ENCODE measurements at places on chromosomes 7 and 10.

- DNase-seq, result no peak
Measured at GRCh38 chr7:103120362-103120761, 28.5 kb downstream of the NAPEPLD start.

GRCh38 chr10:42981358-42982236, 95.3 kb upstream of the RET start:
- no peak for DNase-seq

DNA sequence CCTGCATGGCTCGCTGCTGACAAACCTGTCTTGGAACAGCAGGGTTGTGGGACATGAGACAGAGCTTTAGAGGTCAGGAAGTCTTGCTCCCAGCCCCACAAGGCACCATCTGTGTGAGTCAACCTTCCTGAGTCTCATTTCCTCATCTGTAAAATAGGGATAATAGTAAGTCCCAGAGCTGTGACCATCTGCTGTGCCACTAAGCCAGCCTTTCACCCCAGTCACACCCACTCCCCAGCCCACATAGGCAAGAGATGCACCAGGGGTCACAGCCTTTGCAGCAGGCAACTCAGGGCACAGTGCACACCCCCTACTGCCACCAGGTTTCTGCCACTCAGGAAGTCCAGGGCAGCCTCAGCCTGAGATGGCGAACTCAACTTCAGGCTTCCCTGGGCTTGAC, 29.4 kb upstream of the CDH23 start:
- no peak for DNase-seq

- DNase-seq, result no peak
Measured at GRCh38 chr10:44238212-44238611, 146.7 kb downstream of the CXCL12 start.

- no peak for DNase-seq
Measured at GRCh38 chr10:33571616-33572015, 237.1 kb upstream of the NRP1 start.

- no peak for DNase-seq
Measured at GRCh38 chr7:105249216-105249615, 139.5 kb downstream of the SRPK2 start.

- DNase-seq, result peak; percentile 98
Measured at GRCh38 chr7:138000081-138000701, 1.7 kb downstream of the CREB3L2 start.

DNA sequence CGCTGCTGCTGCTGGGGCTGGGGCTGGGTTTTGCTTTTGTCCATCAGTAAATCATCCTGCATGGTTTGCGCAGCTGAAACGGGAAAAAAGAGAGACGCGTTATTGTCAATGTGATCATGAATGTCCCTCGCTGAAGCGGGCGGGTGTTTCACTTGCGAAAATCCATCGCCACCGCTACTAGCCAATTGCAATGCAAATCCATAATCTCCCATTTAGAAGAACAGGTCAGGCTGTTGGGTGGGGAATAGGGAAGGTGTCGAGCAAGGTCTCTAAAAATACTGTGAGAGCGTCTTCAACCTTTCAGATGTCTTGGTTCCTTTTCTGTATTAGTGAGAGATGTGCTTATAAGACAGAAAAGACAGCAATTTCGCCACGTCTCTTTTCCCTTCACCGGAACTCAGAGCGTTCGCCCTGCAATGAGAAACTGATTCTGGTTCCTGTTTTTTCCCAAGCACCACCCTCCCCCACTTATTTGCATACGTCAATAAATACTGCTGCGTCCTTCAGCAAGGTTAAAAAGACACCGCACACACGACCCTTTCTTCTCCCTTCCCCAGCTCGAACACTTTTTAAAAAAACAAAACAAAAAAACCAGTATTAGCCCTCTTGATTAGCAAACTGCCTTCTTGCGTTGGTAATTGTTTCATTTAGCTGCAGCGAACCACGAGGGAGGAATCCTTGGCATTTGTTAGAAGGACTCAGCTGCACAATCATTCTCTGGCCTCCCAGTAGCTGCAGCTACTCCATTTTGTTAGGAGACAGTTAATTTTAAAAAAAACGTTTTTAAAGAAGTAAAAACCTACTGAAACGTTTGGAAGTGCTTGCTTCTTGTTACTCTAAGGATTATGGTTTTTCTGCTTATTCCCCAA, 50.4 kb downstream of the CPEB3 start:
- peak; percentile 72 for DNase-seq
